ENCODE measurements at places on chromosomes 1 and 21.

- no peak for DNase-seq
Measured at GRCh38 chr1:94617134-94617805, 75.7 kb upstream of the F3 start.

DNA sequence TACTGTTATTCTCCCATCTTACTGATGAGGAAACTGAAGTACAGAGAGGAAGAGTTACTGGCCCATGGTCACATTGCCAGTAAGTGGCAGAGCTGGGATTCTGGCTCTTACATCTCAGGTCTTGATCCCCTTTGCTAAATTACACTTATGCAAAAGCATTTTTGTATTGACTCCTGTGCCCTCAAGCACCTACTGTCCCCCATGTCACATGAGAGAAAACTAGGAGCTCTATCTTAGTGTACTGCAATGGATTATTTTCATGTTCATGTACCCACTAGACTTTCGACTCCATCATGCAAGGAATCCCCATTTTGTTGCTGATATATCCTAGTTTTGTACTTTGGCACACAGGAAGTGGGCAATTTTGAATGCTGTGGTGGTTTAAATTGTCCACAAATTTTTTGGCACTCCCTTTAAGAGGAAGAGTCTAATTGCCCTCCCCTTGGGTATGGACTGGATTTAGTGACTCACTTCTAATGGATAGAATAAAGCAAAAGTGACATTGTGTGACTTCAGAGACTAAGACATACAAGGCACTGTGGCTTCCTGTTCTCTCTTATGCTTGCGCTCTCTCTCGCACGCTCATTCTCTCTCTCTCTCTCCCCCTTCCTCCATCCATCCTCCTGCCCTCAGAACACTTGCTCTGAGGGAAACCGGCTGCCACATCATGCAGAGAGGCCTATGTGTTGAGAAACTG lies 43.5 kb upstream of the JAK1 start:
- no peak for DNase-seq

DNA sequence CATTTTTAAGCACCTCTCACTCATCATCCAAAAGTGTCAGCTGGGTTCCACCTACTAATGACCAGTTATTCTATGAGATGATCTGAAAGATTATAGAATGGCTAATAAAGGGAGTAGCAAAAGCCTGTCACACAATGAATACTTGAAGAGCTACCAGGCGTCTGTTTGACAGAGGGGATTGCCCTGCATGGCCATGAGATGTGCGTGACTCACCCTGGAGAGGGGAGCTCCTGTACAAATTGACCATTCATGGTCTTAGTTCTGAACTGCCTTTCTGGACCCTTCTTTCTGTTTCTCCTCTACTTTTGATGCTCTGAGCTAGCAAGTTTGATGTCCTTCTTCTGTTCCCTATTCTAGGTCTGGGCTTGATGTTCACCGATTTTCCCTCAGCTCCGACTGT lies 85.2 kb upstream of the ABCD3 start:
- no peak for DNase-seq

GRCh38 chr1:109167001-109167506 lies 46.7 kb upstream of the SARS1 start:
- DNase-seq: no peak

GRCh38 chr1:223844787-223845036 lies 1.0 kb downstream of the TP53BP2 start:
- peak; percentile 65 for DNase-seq

DNA sequence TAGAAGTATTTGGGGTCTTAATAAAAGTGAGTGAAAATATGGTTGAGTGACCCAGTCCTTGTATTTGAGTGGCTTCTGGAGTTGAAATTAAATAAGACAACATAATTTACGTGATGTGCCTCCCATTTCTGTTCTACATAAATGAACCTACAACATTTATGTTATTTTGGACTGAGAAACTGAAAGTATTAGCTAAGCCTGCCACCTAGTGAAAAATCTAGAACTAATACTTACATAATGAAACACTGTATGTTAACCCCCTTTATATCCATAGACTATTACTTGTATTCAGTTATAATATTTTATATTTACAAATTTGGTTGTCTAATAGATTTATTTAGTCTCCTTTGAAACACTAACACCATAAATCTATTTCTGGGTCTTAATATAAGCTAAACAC lies 298.9 kb downstream of the KCNT2 start:
- DNase-seq: no peak

DNA sequence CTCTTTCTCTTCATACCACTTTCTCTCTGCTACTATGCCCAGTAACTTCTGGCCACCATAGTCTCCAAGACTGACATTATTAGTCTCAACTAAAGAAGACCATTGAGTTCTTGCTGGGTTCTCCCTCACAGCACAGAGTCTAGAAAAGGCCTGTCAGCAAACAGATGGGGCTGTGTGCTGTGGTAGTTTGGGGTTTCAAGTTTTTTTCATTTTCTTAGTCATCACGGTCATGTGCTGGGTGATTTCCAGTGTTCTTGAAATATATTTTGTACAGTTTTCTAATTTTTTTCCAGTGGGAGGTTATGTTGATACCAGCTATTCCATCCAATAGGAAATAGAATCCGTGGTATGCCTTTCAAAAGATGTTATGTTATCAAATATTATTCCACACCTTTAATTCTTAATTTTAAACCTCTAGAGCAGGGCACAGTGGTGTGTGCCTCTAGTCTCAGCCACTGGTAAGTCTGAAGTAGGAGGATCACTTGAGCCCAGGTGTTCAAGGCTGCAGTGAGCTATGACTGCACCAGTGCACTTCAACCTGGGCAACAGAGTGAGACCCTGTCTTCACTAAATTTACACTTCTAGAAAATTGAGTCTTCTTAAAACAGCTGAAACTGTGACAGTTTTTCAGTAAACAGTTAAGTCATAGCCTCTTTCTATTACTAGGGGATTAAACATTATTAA lies 8.3 kb downstream of the CFHR2 start:
- no peak for DNase-seq

DNA sequence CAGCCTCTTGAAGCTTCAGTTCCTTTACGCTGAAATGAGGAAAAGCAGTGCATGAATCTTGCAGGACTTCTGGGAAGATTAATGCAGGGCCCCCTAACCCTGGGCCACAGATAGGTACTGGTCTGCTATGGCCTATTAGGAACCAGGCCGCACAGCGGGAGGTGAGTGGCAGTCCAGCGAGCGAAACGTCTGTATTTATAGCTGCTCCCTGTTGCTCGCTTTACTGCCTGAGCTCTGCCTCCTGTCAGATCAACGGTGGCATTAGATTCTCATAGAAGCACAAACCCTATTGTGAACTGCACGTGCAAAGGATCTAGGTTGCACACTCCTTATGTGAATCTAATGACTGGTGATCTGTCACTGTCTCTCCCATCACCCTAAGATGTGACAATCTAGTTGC lies 130.2 kb downstream of the CHRM3 start:
- no peak for DNase-seq

DNA sequence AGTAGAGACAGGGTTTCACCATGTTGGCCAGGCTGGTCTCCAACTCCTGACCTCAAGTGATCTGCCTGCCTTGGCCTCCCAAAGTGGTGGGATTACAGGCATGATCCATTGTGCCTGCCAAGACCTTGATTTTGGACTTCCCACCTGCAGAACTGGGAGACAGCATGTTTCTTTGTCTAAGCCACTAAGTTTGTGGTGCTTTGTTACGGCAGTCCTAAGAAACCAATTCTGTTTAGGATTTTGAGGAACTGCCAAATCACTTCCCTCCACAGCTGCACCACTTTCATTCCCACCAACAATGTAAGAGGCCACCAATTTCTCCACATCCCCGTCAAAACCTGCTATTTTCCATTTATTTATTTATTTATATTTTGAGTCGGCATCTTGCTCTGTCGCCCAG lies 46.1 kb downstream of the CHAF1B start:
- no peak for DNase-seq

DNA sequence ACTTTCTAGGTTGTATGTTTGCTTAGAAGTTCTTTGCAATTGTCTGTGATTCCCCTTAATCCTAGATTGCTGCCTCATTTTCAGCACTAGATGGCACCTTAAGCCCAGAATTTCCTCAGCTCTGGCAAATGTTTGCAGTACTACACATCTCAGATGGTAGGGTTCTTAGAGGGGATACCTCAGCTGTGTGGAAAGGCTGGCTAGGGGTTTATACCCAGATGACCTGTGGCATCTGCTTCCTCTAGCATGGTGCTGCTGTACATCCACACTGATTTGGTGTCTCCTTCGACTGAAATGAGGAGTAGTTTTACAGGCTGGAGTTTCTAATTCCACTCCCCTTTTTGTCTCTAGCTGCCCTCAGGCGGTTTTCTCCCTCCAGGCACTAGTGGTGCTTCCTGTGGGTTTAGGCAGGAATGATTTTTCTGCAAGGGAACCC lies 23.5 kb downstream of the ASB17 start:
- DNase-seq: no peak

DNA sequence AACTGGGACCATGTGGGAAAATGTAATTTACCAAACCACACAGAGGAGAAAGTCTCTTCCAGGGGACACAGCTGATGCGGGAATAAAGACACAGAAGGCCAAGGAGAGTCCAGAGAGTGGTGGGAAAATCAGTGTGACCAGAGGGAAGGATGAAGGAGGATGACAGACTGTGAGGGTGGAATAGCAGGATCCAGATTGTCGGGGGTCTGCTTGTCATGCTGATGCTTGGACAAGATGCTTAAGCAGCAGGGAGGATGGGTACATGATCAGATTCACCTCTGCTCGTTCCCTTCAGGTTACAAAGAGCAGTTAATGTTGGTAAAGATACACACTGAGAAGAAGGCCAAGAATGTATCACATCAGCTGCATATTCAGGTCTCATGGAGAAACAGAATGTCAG lies 117.1 kb upstream of the ZNF644 start:
- DNase-seq: no peak

- DNase-seq: no peak
Measured at GRCh38 chr1:50995651-50996050, 25.6 kb downstream of the CDKN2C start.

DNA sequence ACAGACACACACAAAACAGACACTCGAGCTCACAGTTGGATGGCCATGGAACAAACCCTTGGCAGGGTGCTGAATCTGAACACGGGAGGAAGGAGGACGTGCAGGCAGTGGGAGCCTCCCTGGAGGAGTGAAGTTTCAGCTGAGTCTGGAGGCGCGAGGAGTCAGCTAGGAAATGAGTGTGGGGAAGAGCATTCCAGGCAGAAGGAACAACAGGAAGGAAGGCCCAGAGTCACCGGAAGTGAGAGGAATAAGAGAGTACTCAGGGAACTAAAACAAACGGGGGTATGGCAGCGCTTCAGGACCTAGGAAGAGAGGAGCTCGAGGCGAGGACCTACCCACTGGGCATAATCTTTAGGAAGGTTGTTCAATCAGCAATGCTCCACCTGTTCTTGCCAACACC lies 137.3 kb downstream of the SYF2 start:
- DNase-seq: no peak

DNA sequence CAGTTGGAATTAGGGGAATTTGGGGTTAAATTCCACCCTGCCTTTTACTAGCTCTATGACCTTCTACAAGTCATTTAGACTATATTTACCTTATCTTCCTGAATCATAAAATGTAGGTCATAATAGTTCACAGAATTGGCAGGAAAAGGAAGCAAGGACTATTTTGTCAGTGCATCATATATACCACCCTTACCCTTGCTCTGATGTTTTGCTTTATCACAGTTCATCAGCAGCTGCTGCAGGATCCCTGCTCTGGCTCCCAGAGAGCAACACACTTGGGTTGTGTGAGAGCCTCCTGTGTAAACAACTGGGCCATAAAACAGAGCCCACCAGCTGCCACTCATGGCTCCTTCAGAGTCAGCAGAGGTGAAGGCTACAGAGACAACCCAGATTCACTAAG lies 631.6 kb upstream of the CAMK1G start:
- no peak for DNase-seq

- no peak for DNase-seq
Measured at GRCh38 chr1:230930986-230931385, 47.7 kb downstream of the TTC13 start.

GRCh38 chr1:64215576-64215975 lies 12.2 kb downstream of the UBE2U start:
- DNase-seq: no peak

GRCh38 chr21:15183813-15184257 lies 119.0 kb upstream of the NRIP1 start:
- no peak for DNase-seq

DNA sequence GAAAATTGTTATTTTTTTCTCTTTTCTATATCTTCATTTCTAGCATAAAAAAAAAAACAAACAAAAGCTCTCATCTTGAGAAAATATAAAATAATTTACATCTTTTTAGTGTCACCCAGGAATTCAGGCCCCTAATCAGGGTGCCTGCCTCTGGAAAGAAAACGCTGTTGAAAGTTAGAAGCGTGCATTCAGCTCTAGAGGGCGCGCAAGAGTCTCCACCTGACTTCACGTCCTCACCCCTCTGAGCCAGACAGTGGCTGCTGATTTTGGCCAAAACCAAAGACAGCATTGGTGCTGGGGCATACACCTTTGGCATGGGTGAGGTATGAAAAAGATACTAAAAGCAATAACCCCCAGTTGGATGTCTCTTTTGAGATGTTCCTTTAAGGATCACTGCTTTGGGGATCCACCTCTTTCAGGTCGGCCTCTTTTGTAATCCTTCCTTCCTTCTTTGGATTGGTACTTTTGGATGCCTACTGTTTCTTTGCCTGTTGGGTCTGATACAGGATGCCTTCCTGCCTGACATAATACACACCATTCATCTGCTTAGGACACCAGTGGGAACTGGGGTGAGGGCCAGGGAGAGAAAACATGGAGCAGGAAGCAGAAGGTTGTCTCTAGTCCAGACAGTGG lies 77.6 kb upstream of the CHRM3 start:
- peak; percentile 1 for DNase-seq

DNA sequence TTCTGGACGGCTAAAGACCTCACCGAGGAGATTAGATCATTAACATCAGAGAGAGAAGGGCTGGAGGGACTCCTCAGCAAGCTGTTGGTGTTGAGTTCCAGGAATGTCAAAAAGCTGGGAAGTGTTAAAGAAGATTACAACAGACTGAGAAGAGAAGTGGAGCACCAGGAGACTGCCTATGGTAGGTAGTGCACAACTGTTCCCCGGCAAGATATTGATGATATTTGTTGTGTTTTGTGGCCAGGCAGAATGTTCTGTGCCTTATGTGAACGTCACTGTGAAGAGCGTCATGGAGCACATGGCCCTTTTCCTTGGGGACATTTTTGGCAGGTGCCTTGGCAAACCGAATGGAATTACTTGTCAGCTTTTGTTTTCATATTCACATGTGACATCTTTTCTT lies 191.7 kb downstream of the DISC1 start:
- DNase-seq: no peak

GRCh38 chr1:27332536-27333281 lies 9.1 kb upstream of the SYTL1 start:
- peak; percentile 32 for DNase-seq

GRCh38 chr1:30371888-30372791 lies 351.2 kb downstream of the MATN1 start:
- DNase-seq: no peak

DNA sequence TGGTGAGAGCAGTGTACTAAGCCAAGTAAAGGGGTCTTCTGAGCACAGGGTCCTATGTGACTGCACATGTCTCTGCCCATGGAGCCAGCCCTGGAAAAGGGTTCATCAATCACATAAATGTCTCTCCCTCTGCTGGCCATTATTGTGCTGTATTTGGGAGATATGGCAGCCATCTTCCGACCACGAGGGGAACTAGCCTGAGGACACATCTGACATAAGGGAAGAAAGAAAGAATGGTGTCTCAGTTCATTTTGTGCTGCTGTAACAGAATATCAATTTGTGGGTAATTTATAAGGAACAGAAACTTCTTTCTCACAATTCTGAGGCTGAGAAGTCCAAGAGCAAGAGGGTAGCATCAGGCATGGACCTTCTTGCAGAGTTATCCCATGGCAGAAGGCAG lies 55.1 kb upstream of the GJA5 start:
- no peak for DNase-seq

- DNase-seq: no peak
Measured at GRCh38 chr1:110390692-110391245, at the start of gene SLC16A4. TSS of gene SLC16A4 (minus strand) at chr1:110391026. CDS start at chr1:110389323, 1,703 bp downstream.

- no peak for DNase-seq
Measured at GRCh38 chr1:198187973-198188588, 31.3 kb downstream of the NEK7 start.

Data from stimulated activated naive CD4-positive, alpha-beta T cell treated with Interleukin-2 at 50 U/mL for 16 hours (primary cell).